Camera-type eye (tissue), 1 donor: ENCODE measurements at places on chromosomes 4 and X. TPM values are rescaled to one million over a fixed set of nuclear protein-coding genes. Genes with fewer than 3 reads are reported as not detected.

Gene BMX
- total RNA-seq, result 1.7 TPM

Gene MAD2L1
- total RNA-seq, result 5.8 TPM

Gene DNAAF6
- total RNA-seq, result not detected

Gene VCX
- not detected for total RNA-seq

Gene ABCG2
- 20.2 TPM for total RNA-seq

Gene MAGEB2
- not detected for total RNA-seq

Gene UGT2B17
- total RNA-seq, result not detected

Gene FAM241A
- total RNA-seq, result 2.7 TPM

Gene IL21
- not detected for total RNA-seq

Gene NSUN7
- 10.5 TPM for total RNA-seq

Gene HSD17B13
- 0.27 TPM for total RNA-seq

Gene CTBP1
- 200 TPM for total RNA-seq

Gene XAGE1A
- total RNA-seq, result not detected

Gene TRO
- total RNA-seq, result 79.3 TPM

Gene TMPRSS11F
- total RNA-seq, result not detected

Gene PDE5A
- 101 TPM for total RNA-seq

Gene TRIM61
- total RNA-seq, result 2.7 TPM

Gene NR0B1
- total RNA-seq, result not detected

Gene PPEF1
- total RNA-seq, result 4.5 TPM

Gene TCEAL2
- 13.2 TPM for total RNA-seq

Gene CXCL1
- 2.7 TPM for total RNA-seq

Gene SPON2
- total RNA-seq, result 69.1 TPM

Gene NSG1
- total RNA-seq, result 54.9 TPM

Gene ARMCX2
- total RNA-seq, result 87.9 TPM

Gene CHRDL1
- 36.6 TPM for total RNA-seq

Gene DMRTC1B
- 2.1 TPM for total RNA-seq

Gene PAGE1
- total RNA-seq, result not detected

Gene MAML3
- total RNA-seq, result 17.6 TPM

Gene GLRB
- total RNA-seq, result 15.2 TPM

Gene TLR10
- total RNA-seq, result 0.71 TPM

Gene LONRF3
- 5.0 TPM for total RNA-seq

Gene SYP
- total RNA-seq, result 152 TPM

Gene GRIA2
- 46.6 TPM for total RNA-seq

Gene REELD1
- total RNA-seq, result not detected

Gene ELF4
- 6.5 TPM for total RNA-seq

Gene PPM1K
- 54.4 TPM for total RNA-seq

Gene TMEM35A
- 24.5 TPM for total RNA-seq

Gene TLR8
- total RNA-seq, result 0.49 TPM

Gene RP2
- total RNA-seq, result 19.2 TPM

Gene ADGRG4
- total RNA-seq, result not detected

Gene MTM1
- total RNA-seq, result 19.0 TPM

Gene ANTXR2
- 40.0 TPM for total RNA-seq

Gene CAPN6
- total RNA-seq, result 67.9 TPM

Gene SOD3
- 19.7 TPM for total RNA-seq

Gene PRSS12
- total RNA-seq, result 32.3 TPM

Gene NPY2R
- total RNA-seq, result 1.3 TPM
